ENCODE measurements at places on chromosomes 12 and 14.

DNA sequence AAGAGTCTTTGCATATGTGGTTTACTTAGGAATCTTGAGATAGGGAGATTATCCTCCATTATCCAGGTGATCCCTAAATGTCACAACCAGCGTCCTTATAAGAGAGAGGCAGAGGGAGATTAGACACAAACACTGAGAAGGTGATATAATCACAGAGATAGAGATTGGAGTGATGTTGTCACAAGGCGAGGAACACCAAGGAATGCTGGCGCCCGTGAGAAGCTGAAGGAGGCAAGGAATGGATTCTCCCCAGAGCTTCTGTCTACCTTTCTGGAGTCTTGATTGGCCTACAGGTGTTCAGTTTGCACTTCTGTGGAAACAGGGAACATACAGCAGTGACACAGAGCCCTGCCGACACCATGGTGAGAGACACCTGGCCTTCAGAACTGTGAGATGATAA is 101.6 kb downstream of the ANO4 start:
- no peak for DNase-seq

DNA sequence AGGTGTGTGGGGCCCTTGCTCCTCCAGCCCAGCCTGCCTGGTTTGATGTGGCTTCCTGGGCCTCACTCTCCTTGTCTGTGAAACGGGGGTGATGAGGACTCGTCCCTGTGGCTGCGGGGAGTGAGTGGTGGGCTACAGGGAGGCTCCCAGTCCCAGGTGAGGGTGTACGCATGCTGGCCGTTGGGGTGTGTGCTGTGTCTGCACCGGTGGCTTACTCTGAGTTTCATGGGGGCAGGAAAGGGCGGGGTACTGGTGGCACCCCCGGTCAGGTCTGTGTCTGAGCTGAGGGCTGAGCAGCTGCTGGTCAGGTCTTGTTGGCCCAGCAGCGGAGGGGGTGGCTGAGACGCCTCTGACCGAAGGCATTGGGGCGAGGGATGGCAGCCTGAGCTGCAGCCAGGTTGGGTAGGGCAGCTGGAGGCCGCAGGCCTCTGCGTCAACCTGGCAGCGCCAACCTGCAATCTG is 11.2 kb downstream of the ULK1 start:
- DNase-seq, result no peak

- DNase-seq, result no peak
Observed at GRCh38 chr12:112303799-112304198, 78.4 kb downstream of the HECTD4 start.

GRCh38 chr14:23060536-23061260 is 3.4 kb upstream of the CDH24 start:
- DNase-seq, result no peak

- DNase-seq, result no peak
Observed at GRCh38 chr12:57130941-57131340, 2.7 kb downstream of the LRP1 start.

GRCh38 chr14:69999261-69999674 is 120.1 kb downstream of the SMOC1 start:
- no peak for DNase-seq

DNA sequence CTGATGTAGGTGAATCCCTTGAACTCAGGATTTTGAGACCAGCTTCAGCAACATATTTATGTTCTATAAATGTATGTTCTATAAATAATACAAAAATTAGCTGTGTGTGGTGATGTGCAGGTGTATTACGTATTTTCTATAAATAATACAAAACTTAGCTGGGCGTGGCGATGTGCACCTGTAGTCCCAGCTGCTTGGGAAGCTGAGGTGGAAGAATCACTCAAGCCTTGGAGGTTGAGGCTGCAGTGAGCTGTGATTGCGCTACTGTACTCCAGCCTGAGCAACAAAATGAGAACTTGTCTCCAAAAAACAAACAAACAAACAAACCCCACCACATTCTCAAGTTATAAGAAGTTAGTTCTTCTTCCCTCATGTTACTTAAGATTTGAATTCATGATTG is 39.5 kb downstream of the GABARAPL1 start:
- DNase-seq, result no peak

- no peak for DNase-seq
Observed at GRCh38 chr14:54609576-54609975, 42.6 kb downstream of the SAMD4A start.

GRCh38 chr12:123401753-123402683 is 18.1 kb downstream of the KMT5A start:
- DNase-seq, result no peak

DNA sequence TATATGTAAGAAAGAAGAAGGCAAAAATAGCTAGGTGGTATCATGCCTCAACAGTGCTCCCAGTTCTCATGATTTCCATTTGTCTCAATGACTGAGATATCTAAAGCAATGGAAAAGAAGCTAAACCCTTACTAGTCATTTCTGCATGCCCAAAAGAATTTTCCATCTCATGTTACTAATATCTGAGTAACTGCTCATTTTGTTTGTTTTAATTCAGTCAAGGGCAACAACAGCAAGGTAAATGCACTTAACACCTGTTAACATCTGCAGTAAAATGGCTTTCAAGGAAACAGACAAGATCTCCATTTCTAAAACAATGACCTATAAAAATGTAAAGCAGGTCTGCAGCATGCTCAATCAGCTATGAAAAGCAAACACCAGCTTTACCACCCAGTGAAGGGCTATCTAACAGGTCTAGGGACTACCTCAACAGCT is 19.4 kb upstream of the SELPLG start:
- no peak for DNase-seq

- no peak for DNase-seq
Observed at GRCh38 chr12:19783547-19784444, 344.5 kb downstream of the AEBP2 start.

Data from left hindlimb (tissue), 1 donor.